H9 (cell line): ENCODE measurements at places on chromosomes 3 and 15.

- DNase-seq, result no peak
Observed at GRCh38 chr15:85047271-85047948, 65.8 kb downstream of the PDE8A start.

DNA sequence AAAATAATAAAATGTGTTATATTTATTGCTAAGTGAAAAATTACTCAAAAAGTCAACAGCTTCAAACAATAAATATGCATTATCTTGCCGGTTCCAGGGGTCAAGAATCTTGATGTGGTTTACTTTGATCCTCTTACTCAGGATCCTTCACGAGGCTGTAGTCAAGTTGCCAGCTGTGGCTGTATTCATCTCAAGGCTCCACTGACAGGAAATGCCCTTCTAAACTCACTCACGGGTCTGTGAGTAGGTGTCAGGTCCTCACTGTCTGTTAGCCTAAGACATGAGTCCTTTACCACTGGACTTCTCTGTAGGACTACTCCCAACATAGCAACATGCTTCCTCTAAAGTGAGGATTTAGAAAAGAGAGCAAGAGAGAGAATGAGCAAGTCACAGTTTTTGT lies 983.0 kb downstream of the SI start:
- DNase-seq, result no peak

- DNase-seq, result no peak
Observed at GRCh38 chr3:24401811-24402185, 92.9 kb downstream of the THRB start.

DNA sequence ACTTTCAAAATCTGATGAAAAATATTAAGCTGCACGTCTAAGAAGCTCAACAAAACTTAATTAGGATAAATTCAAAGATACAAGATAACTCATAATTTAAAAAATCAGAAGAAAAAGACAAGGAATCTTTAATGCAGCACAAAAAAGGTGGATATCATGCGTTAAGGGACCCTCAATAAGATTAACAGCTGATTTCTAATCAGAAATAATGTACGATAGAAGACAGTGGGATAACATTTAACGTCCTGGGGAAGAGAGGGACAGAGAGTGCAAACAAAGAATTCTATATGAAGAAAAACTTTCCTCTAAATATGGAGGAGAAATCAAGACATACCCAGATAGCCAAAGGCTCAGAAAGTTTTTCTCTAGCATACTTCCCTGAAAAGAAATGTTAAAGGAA lies 519.5 kb downstream of the PYDC2 start:
- no peak for DNase-seq

DNA sequence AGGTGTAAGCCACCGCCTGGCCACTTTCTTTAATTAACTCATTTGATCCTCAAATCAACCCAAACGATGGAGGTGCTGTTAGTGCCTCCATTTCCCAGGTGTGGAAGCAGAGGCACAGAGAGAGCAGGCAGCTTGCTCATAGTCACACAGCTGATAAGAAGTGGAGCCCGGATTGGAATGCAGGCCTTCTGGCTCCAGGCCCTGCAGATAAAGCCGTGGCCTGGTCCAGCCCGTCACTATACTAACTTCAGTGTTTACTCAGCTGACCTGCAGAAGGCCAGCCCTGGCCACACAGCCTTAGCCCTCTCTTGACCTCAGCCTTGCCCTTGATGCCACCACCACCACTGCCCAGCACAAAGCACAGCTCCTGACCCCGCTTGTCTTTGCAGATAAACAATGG lies 116.7 kb downstream of the NUP210 start:
- no peak for DNase-seq

GRCh38 chr3:158701420-158702065 lies 29.1 kb upstream of the LXN start:
- DNase-seq, result no peak

DNA sequence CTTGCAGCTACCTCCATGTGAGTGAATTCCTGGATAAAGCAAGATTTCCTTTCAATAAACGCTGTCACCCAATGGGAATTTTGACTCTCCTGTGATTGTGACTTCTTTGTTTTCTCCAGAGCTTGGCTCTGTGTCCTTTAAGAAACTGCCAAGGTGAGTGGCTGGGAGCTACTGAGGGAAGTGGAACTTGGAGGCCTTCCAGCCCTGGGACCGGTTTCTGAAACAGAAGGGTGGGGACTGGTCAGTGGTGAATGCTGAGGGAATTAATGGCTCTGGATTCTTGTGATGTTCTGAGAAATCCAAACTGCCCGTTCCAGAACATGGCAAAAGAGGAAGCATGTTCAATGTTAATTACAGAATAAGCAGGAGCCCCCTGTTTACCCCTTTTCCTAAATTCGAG lies 41.1 kb upstream of the MYZAP start:
- no peak for DNase-seq

GRCh38 chr15:28125673-28126651 lies 26.8 kb upstream of the OCA2 start:
- no peak for DNase-seq

- peak; percentile 25 for DNase-seq
Observed at GRCh38 chr15:77862651-77863104, 214.8 kb downstream of the TBC1D2B start.

DNA sequence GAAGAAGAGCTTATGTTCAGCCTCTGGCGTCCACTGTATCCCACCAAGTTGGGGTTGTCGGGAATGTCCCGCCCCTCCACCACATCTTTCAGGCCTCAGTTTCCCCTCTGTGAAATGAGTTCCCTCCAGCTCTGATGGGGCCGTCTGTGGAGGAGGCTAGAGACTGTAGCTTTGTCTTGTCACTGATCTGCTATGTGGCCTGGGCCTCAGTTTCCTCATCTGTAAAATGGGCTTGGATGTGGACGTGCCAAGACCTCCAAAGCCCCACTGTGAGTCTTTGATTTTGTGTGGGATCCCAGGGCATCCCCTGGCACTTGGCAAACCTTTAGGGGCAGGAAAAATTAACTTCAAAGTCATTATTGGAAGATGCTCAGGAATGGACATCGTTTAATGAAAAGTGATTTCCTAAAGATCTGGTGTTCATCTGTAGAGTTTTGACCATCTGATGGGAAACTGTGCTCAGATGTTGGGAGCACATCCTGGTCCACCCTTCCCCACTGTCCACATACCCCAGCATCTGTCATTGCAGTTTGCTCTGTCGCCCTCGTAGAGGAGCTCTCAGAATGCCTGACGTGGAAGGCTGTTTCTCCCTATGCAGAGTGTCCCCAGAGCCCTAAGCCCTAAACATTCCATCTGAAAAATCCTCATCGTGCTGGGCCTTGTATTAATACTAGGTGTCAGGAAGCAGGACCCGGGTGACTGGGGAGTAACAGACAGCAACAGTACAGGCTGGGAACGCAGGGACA lies 28.5 kb downstream of the SLC6A6 start:
- DNase-seq, result no peak

GRCh38 chr3:123332124-123332641 lies 116.7 kb downstream of the ADCY5 start:
- DNase-seq, result no peak

- no peak for DNase-seq
Observed at GRCh38 chr3:64196236-64196929, 28.9 kb downstream of the PRICKLE2 start.

- peak; percentile 87 for DNase-seq
Observed at GRCh38 chr3:118628704-118629341, 405.8 kb downstream of the IGSF11 start.

DNA sequence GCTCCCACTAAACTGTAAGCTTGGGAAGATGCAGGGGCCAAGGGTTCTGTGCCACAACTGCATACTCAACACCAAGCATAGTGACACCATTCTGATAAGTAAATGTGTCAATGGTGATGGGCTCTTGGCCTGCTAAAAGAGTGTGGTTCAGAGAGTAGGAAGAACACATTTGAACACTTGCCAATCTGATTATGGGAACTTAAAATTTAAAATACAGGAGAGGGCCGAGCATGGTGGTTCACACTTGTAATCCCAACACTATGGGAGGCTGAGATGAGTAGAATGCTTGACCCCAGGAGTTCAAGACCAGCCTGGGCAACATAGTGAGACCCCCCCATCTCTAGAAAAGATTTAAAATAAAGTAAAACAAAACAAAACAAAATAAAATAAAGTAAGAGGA lies 34.1 kb downstream of the PTPN9 start:
- DNase-seq, result no peak

DNA sequence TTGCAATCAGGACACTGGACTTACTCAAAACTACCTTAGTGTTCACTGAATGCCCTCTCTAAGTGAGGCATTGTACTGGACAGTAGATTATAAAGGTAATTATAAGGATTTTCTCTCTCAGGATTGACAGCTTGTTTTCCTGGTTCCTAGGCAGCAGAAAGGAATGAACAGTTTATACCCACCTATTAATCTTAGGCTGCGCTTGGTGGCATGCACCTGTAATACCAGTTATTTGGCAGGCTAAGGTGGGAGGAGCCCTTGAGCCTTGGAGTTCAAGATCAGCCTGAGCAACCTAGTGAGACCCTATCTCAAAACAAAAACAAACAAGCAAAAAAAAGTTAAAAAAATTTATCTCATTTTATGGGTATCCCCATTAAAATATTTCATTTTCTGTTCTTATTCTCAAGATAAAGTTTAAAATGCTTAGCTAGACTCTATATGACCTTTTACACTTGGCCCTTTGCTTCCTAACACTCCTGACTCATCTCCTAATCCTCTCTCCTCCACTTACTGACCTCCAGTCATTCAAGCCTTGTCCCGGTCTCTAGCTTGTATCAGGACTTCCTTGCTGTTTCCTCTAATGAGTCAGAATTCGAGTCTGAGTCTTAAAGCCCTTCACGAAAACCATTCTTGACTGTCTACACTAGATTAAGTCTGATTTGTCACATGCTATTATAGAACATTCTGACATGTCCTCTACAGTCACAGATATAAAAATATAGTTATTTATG lies 348.6 kb downstream of the NLGN1 start:
- DNase-seq, result no peak

- no peak for DNase-seq
Observed at GRCh38 chr3:84974347-84974746, 15.6 kb downstream of the CADM2 start.

DNA sequence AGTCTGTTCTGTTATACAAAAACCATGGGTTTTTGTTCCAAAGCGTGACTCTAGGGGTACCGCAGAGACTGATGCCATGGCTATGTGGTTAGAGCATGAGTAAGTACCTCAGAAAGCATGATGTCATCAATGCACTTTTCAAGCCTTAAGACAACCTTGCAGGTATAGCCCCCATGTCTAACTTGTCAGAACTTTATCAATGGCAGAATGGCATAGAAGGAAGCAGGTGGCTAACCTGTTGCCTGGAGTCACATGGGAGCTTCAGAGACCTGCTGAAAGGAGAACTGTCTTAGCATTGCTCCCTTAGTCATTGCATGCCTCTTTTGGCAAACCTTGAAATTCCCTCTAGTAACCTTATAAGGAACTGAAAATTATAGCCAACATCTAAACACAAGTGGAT lies 52.5 kb downstream of the EOMES start:
- no peak for DNase-seq

DNA sequence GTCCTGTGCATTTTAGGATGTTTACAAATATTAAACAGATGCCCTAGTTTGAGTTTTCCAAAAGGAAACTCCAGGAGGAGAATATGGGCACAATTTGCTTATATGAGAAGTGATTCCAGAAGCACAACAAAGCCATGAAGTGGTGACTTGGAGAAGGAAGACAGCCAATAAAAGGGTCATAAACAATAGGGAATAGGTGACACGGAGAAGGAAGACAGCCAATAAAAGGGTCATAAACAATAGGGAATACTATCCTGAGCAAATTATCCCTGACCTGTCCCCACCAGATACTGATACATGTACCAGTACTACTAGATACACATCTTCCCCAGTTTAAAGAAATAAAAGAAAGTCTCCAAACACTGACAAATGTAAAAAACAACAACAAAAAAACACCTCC lies 663.6 kb downstream of the GBE1 start:
- no peak for DNase-seq

- no peak for DNase-seq
Observed at GRCh38 chr3:166444336-166444735, 607.1 kb upstream of the BCHE start.

DNA sequence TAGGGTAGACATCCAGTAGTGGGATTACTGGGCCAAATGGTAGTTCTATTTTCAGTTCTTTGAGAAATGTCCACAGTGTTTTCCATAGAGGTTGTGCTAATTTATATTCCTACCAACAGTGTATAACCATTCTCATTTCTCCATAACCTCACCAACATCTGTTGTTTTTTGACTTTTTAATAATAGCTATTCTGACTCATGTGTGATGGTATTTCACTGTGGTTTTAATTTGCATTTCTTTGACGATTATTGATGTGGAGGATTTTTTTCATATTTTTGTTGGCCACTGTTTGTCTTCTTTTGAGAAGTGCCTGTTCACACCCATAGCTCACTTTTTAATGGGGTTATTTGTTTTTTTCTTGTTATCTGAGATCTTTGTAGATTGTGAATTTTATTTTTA lies 125.2 kb downstream of the CFAP20DC start:
- no peak for DNase-seq

DNA sequence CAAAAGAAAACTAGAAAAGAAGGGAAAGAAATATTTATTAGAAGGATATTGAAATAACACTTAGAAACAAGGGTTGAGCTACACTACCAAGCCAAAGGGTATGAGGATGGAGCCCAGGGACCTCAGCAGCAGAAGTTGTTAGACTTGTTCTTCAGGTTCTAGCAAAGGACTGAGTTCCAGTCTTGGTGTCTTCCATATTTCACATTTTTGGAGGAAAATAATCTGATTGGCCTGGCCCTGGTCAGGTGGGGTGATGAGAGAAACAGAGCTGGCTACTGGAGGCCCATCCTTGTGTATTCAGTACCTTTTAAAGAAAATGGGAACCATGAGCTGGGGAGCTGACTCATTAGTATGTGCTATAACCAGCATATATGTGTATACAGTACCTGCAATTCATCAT lies 28.2 kb downstream of the PPP4R2 start:
- DNase-seq, result no peak

GRCh38 chr3:111103807-111104206 lies 32.2 kb downstream of the NECTIN3 start:
- no peak for DNase-seq

DNA sequence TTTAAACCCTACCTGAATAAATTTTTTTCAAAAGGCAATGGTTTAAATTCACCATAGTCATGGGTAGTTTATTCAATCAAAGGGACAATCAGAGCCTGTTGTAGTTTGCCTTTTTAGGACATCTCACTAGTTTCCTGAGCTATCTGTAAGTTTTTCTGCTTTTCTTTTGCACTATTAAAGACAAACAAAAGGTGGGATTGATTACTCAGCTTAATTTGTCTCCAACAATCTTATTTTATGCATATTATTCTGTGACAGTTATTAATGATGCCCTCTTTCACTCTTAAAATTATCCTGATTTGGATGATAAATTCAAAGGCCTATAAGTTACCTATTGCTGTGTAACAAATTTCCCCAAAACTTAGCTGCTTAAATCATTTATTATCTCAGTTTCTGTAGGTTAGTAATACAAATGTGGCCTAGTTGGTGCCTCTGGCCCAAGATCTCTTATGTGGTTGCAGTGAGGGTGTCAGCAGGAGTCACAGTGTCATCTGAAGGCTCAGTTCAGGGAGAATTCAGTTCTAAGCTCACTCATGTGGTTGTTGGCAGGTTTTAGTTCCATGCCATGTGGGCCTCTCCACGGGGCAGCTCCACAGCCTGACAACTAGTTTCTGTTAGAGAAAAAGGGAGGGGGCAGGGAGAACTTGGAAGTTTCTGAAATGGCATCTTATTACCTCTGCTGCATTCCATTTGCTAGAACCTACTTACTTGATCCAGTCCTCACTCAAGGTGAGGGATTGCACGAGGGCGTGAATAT lies 16.0 kb downstream of the ARMC8 start:
- no peak for DNase-seq
